ENCODE measurements at places on chromosomes 5 and 9.

DNA sequence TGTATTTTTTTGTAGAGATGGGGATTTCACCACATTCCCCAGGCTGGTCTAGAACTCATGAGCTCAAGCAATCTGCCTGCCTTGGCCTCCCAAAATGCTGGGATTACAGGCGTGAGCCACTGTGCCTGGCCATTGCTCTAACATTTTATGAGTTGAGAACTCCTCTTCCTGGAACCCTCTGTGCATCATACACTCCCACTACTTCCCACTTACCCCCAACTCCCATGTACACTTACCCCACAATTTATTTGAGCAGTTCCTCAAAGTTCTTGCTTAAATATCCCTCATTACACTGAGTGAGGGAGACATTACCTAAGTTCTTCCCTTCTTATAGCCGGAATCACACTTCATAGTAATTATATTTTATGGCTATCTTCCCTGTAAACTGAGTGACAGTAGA lies 42.9 kb upstream of the GALNT10 start:
- no peak for DNase-seq

DNA sequence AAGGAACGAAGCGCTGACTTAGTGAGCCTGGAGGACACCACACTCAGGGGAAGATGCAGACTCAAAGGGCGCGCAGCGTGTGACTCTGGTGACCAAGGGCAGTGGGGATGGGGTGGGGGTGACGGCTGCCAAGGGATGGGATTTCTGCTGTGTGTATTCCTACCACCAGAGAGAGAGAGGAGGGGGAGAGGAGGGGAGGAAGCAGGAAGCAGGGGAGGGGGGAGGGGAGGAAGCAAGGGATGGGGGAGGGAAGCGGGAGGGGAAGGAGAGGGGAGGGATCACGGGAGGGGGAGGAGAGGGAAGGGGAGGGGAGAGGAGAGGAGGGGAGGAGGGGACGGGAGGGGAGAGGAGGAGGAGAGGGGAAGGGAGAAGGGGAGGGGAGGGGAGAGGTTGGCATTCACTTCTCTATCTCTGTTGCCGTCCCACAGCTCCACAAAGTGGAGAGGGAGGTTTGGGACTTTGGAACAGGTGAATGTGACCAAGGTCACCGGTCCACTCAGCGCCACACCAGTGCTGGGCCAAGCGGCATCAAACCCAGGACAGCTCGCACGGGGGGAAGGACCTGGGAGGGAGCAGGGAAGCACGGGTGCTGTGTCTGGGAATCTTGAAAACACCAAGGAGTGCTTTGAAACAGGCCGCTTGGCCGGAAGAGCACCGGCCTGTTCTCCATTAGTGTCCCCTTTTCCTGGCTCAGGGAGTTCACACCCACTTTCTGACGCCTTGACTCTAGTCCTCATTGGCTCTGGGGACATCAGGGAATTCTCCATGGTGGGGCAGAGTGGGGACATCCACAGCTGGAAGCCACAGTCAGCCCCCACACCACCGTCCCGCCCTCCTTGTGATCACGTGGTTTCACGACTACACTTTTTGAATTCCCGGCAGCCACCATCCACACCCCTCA lies 77.4 kb downstream of the VAV2 start:
- DNase-seq, result no peak

DNA sequence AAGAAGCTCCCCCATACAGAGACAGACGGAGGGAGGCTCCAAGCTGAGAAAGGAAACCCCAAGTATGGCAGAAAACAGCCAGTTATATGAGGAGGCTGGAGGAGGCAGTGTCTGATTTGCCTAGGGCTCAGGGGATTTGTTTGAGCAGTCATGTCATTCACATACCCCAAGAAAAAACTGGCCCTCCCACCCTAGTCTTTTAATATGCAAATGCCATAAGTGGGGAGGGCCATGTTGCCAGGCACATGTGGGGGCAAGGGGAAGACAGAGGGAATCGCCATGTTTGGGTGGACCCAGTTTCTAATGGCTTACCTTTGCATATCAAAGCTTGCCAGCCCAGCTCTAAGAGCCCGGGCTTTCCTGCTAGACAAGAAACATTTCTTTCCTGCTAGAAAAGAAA lies 1163.8 kb downstream of the TAF11L14 start:
- no peak for DNase-seq

DNA sequence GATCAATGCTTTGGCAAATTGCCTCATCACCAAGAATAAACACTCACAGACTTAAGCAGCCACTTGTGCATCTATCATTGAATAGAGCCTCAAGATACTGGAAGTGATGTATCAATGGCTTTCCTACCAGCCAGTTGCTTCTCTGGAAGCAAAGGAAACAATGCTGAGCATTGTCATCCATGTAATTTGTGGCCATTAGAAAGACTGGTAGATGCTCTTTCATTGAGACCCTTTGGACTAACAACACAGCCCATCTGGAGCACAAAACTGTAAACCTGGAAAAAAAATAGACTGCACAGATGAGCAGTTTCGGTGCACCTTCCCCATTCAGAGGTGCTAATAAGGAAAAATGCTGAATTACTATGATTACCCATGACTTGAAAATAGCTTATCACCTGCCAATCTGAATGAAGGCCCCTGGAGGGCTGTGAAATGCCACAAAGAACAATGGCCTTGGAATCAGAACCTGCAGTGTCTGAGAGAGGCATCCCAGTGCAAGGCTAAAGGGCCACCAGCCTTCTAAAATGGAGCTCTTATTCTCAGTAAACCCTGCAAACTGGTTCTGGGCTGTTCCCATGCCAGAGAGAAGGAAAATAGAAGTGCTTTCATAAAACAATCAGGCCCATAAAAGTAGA lies 127.5 kb downstream of the RFK start:
- DNase-seq, result no peak

- DNase-seq, result no peak
Observed at GRCh38 chr5:173454736-173455598, 126.8 kb upstream of the STC2 start.

GRCh38 chr5:178058321-178059012 lies 54.9 kb upstream of the N4BP3 start:
- peak; percentile 62 for DNase-seq

Data from mesenteric fat pad (tissue), 1 donor.